ENCODE measurements at places on chromosomes 2 and 18.

GRCh38 chr2:7725171-7725849 is 808.1 kb downstream of the RNF144A start:
- no peak for DNase-seq

GRCh38 chr2:136288249-136288648 is 170.3 kb upstream of the CXCR4 start:
- no peak for DNase-seq

- DNase-seq: peak; percentile 39
Observed at GRCh38 chr2:21772624-21773023, 648.9 kb downstream of the TDRD15 start.

GRCh38 chr2:122886479-122887145 is 1131.2 kb downstream of the TSN start:
- no peak for DNase-seq

DNA sequence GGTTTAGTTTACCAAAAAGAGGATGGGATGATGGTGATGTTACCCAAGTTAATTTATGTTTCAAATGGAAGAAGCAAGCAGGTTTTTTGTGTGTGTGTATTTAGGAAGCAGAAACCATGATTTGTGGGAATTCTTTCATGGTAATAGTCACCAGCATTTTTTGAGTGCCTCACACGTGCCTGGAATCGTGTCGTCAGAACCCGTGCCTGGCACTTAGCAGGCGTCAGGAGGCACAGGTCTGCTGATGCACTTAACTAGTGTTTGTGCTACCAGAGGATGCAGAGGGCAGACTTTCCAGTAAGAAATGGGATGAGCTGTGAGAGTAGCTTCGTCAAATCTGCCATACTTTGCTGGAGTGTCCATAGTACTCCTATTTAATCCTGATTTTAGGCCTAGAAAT is 41.1 kb downstream of the LYPD6 start:
- no peak for DNase-seq

DNA sequence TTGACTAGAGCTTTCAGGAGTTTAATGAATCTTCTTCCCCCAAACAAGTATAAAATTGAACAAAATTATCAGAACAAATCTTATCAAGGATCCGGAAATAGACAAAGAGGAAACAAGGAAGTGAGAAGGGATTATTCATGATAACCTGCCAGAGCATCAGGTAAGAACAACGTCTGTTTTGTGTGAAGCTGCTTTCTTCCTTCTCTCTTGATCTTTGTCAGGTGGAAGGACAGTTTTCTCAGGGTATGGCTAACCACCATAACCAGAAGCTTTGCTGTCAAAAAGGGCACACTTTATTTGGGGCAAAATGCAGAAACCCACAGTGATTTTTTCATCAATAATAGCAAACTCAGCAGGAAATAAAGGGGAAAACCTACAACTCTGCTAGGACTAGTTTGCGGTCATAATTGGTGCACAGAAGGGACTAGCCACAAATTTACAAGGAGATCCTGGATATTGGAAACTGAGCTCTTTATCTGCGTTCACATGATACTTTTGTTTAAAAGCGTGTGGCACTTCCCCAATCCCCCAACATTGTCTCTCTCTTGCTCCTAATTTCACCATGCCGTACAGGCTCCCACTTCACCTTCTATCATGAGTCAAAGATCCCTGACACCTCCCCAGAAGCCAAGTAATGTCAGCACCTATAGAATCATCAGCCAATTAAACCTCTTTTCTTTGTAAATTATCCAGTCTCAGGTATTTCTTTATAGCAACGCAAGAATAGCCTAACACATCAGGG is 124.2 kb downstream of the FSIP2 start:
- no peak for DNase-seq

DNA sequence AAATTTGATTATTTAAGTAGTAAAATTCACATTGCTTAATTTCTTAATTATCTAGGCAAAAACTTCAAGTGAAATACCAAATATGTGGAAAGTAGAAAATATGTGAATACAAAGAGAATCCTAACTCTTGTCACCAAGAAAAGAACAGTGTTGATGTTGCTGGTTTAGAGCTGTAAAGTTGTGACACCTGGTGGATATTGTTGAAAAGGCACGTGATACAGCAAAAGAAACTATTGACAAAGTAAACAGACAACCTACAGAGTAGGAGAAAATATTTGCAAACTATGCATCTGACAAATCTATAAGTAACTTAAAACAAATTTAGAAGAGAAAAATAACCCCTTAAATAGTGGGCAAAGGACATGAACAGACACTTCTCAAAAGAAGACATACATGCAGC is 25.6 kb upstream of the ZC3H15 start:
- no peak for DNase-seq

- DNase-seq: no peak
Observed at GRCh38 chr2:196592911-196593881, 46.3 kb upstream of the CCDC150 start.

GRCh38 chr18:79418236-79418635 is 22.5 kb downstream of the NFATC1 start:
- no peak for DNase-seq

DNA sequence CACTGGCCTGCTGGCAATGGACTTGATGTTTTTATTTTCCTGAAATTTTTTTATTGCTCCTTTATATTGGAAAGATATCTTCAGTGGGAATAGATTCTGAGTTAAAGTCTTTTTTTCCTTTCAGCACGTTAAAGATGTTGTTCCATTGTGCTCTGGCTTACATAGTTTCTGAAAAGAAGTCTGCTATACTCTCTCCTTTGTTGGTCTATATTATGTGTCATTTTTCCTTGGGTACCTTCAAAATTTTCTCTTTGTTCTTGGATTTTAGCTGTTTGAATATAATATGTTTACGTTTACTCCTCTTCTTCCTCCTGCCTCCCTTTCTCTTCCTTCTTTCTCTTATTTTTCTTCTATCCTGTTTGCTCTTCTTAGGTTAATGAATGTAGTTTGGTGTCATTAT is 105.5 kb downstream of the CAPN13 start:
- DNase-seq: no peak

DNA sequence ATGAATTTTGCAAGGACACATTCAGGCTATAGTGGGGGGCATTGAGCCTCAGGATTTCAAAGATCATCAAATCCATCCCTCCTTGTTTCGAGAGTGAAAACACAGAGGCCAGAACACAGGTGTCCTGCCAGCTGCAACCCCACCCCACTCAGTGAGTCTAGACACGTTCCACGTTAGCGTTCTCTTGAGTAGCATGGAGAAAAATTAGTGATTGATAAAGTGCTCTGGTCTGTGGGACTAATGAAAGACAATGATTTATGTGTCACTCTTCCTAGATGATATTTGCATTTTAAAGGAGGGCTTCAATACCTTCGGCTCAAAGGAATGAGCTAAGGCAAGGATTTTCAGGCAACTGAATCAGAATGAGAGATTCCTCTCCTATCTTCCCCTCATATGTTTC is 43.8 kb downstream of the SLC4A3 start:
- no peak for DNase-seq

DNA sequence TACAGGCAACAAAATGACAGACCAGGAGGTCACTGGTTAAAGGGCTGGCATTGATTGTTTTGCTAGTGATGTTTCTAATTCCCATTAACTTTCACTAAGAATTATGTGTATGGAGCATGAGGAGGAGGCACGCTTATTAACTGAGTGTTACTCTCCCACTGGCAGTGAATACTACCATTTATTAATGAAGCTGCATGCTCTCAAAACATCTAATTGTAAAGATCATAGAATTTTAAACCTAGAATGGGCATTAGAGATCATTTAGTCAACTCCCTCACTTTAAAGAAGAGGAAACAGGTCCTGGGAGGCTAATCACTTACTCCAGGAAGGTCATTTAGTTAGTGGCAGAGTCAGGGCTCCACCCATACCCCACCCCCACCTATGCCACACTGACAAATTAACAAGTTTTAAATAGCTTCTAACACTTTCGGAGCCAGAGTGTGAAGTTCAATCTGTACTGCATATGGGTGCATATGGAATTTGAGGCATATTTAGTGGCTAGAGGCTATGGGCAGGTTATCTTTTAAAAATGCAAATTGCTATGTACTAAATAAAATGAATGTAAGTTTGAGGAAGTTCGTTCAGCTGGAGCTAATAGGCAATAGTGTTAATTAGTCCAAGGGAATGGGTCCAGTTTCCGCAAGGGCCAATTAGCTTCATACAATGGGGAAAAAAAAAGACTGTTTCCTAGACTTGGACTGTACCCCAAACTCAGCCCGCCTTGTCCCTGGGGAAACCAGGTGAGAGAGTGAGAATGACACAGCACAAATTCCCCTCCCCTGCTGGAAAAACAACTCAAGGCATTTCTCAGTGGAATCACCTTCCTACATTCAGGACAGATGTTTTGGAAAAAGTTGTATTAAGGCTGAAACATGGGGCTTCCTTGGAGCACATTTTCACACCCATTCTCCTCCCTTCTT is 178.8 kb downstream of the ICOS start:
- no peak for DNase-seq

DNA sequence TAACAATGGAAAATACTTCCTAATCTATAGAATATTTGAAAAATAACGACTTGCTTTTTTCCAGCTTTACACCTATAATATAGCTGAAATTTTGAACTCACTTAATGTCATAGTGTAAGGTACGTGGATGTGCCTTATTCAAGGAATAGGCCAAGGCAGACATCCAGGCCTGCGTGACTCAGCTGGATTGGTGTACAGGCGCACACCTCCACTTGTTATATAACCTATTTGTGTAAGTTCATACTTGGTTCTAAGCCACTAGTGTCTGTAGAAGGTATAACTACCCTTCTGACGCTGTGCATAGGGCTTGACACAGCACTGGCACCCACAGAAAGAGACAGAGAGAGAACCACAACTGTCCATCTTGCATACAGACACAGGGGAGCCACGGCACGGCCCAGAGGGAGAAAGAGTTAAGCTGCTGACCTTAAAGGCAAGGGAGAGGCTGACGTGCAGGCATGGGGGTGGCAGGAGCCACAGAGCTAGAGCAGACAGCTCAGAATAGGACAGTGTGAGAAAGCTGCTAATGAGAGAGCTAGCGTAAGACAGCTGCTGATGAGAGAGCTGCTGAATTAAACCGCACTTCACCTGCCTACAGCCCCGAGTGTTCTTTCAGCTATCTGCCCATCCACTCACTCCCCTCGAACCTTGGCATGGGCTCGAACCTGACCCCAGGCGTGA is 16.1 kb downstream of the CCDC178 start:
- no peak for DNase-seq

GRCh38 chr2:138771534-138771933 is 8.7 kb downstream of the NXPH2 start:
- DNase-seq: no peak

GRCh38 chr2:46835520-46835919 is 80.1 kb downstream of the MCFD2 start:
- DNase-seq: no peak

DNA sequence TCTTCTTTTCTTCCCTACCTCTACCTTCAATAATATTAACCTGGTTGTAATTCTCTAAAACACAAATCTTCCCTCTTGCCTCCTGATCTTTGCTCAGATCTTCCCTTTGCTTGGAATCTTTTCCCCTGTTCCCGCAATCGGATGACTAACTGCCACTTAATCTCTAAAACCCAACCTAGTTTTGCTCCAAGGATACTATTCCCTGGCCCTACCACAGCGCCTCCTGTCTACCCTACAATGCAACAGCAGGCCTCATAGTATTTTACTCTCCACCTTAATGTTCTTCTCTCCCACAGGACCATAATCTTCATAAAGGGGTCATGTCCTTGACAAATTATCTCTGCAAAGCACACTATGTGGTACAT is 246.8 kb upstream of the TNP1 start:
- DNase-seq: no peak

DNA sequence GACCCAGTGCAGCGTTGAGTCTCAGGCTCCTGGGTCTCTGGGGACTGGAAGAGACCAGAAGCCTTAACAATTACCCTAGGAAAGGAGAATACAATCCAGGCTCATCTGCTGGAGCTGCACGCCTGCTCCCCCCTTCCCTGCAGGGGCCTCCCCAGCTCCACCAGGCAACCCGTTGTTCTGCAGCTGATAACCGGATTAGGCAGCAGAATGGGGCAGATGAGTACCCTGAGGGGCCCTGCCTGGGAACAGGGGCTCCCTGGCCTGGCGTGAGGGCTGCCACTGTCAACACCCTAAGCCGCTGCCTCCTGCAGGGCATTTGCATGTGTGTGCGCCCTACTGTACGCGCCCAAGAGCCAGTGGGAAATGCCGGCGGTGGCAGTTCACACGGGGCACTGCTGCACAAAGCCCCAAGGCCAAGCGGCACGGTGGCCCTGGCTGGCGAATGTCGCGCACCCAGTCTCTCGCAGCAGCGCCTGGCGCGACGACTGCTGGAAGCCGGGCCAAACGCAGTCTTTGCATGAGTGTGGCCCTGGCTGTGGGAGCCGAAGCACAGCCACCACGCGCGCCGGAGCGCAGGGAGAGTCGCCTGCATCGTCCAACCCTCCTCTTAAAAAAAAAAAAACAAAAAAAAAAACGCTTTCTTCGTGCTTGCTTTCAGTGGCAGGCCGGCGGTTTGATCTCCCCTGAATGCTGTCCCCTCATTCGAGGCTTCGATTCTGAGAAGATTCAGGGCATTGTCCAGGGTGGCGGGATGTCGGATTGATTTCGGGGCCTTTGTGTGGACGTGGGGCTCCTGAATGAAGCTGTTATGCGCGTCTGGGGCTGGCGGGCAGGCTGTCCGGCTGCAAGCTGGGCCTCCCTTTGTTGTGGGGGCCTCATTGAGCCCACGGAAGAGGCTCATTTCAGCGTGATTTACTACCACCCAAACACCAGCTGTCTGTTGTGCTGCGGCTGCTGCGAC is 63.8 kb downstream of the SETBP1 start:
- DNase-seq: no peak

DNA sequence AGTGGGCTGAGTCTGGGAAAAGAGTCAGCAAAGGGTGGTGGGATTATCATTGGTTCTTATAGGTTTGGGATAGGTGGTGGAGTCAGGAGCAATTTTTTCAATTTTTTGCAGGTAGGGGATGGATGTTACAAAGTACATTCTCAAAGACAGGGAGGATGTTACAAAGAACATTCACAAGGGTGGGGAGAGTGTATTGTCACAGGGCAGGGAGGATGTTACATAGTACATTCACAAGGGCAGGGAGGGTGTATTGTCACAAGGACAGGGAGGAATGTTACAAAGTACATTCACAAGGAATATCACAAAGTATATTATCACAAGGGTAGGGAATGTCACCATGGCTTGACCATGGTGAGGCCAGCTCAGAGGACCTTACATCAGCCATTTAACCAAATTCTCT is 58.6 kb upstream of the WDR75 start:
- DNase-seq: no peak

GRCh38 chr2:111691164-111691875 is 192.7 kb downstream of the ANAPC1 start:
- no peak for DNase-seq

- no peak for DNase-seq
Observed at GRCh38 chr2:133448195-133448594, 120.1 kb downstream of the NCKAP5 start.

GRCh38 chr2:9818097-9818496 is 25.2 kb upstream of the TAF1B start:
- DNase-seq: no peak

GRCh38 chr2:44360749-44361329 is 455 bp downstream of the PREPL start:
- no peak for DNase-seq

GRCh38 chr2:212005085-212005671 is 533.4 kb downstream of the ERBB4 start:
- DNase-seq: no peak

- DNase-seq: no peak
Observed at GRCh38 chr2:209936106-209936666, 66.3 kb upstream of the RPE start.
